ENCODE measurements at places on chromosomes 16 and 17. TPM values are rescaled to one million over a fixed set of nuclear protein-coding genes. Genes with fewer than 3 reads are reported as not detected.

The C1QTNF8 gene
- total RNA-seq, result not detected

The SALL1 gene
- total RNA-seq, result 6.4 TPM

The OR3A3 gene
- not detected for total RNA-seq

The MEIOC gene
- total RNA-seq, result 16.4 TPM

The TEX19 gene
- total RNA-seq, result 0.72 TPM

The TBX2 gene
- 1.5 TPM for total RNA-seq

The PDE6G gene
- not detected for total RNA-seq

The PARD6A gene
- total RNA-seq, result not detected

The TBC1D3B gene
- total RNA-seq, result not detected

The TP53TG3 gene
- total RNA-seq, result not detected

The GAN gene
- total RNA-seq, result 4.0 TPM

The SEZ6L2 gene
- 6.8 TPM for total RNA-seq

The HSD3B7 gene
- total RNA-seq, result 0.68 TPM

The PPY gene
- total RNA-seq, result not detected

Measured in H4 (cell line).